Activated naive CD8-positive, alpha-beta T cell treated with anti-CD3 and anti-CD28 coated beads, Interleukin-2, amount 10 ng/mL, durations not matched to agents 7 days and 5 days (primary cell): ENCODE measurements at places on chromosomes 11 and 22.

GRCh38 chr22:16774911-16775500 is 50.2 kb downstream of the XKR3 start:
- DNase-seq: no peak
- H3K4me3 ChIP-seq: peak overlapping the region; percentile 23
- peaks cover 11% of the 10 kb centered on the region for H3K4me1 ChIP-seq
- H3K27ac ChIP-seq: peak overlapping the region; percentile 34
- no peaks in the 10 kb centered on the region for H3K36me3 ChIP-seq
- H3K27me3 ChIP-seq: peaks cover 6% of the 10 kb centered on the region

- no peak for DNase-seq
- peaks cover 2% of the 10 kb centered on the region for H3K36me3 ChIP-seq
- H3K27me3 ChIP-seq: no peaks in the 10 kb centered on the region
- no peaks in the 10 kb centered on the region for H3K4me1 ChIP-seq
These were observed 122.2 kb downstream of the PLEKHA7 start for GRCh38 chr11:16891964-16892363.

GRCh38 chr11:15519124-15519791 is 404.5 kb downstream of the INSC start:
- H3K36me3 ChIP-seq: no peaks in the 10 kb centered on the region
- no peak for DNase-seq
- H3K27me3 ChIP-seq: no peaks in the 10 kb centered on the region
- H3K4me1 ChIP-seq: no peaks in the 10 kb centered on the region
- no peak overlapping the region for H3K27ac ChIP-seq

DNA sequence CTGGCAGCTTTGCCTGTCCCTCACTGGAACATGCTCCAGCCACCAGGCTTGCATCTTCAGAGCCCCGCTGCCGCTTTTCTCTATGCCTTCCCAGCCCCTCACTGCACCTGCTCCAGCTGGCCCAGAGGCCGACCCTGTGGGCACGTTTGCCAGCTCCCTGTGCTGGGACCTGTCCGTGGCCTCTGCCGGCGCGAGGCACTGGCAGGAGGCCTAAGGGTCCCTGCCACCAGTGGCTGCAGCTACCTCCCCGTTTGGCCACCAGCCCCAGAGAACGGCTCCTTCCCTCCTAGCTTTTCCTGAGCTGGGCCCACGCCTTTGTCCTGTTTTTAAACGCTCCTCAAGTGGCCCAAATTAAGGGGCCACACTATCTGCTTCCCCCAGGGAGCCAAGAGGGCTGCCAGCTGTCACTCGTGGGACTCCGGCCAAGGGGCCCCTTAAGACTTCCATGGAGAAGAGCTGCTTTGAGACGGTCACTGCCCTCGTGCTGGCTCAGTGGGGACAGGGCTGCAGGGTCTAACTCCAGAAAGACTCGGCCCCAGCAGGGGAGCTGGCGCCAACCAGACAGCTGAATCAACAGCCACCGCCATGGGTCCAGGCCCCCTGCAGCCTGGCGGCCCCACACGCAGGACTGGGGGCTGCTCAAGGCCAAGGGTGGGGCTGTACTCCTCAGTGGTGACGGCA is 24.6 kb upstream of the WNT7B start:
- no peaks in the 10 kb centered on the region for H3K36me3 ChIP-seq
- no peak overlapping the region for H3K4me3 ChIP-seq
- H3K27ac ChIP-seq: no peak overlapping the region
- H3K27me3 ChIP-seq: peaks cover 2% of the 10 kb centered on the region

DNA sequence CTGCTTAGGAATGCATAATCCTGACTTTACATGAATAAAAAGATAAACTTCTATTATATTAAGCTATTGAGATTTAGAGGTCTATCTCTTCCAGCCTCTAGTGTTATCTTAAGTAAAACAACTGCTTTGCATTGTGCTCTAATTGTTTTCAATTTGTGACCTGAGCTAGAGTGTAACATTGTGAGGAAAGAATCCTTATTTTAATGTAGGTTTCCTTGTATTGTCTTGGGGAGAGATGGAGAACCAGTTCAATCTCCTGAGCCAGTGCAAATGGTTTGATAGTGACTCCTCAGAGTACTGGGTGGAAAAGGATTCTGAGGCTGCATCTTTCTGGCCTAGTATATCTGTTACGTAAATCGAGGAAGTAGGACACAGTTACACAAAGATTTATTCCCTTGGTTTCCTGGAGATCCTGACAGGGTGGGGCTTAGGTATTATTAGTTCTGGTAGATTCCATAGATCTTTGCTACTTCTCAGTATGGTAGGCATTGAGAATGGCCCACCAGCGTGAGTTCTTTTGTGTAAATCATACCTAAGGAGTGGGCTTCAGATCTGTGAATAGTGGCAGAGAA is 683.5 kb upstream of the CCDC179 start:
- no peak overlapping the region for H3K4me3 ChIP-seq
- no peak for DNase-seq
- H3K4me1 ChIP-seq: no peaks in the 10 kb centered on the region
- H3K36me3 ChIP-seq: no peaks in the 10 kb centered on the region
- no peaks in the 10 kb centered on the region for H3K27me3 ChIP-seq

GRCh38 chr22:29205594-29206371 is at the start of gene EMID1:
TSS of gene EMID1 (plus strand) at chr22:29205896. CDS start at chr22:29206039, 143 bp downstream.
- peak; percentile 55 for DNase-seq
- H3K36me3 ChIP-seq: no peaks in the 10 kb centered on the region
- peak within 1 kb of the TSS; percentile 46 for H3K4me3 ChIP-seq
- H3K4me1 ChIP-seq: peaks cover 23% of the 10 kb centered on the region
- no peak within 1 kb of the TSS for H3K27ac ChIP-seq

DNA sequence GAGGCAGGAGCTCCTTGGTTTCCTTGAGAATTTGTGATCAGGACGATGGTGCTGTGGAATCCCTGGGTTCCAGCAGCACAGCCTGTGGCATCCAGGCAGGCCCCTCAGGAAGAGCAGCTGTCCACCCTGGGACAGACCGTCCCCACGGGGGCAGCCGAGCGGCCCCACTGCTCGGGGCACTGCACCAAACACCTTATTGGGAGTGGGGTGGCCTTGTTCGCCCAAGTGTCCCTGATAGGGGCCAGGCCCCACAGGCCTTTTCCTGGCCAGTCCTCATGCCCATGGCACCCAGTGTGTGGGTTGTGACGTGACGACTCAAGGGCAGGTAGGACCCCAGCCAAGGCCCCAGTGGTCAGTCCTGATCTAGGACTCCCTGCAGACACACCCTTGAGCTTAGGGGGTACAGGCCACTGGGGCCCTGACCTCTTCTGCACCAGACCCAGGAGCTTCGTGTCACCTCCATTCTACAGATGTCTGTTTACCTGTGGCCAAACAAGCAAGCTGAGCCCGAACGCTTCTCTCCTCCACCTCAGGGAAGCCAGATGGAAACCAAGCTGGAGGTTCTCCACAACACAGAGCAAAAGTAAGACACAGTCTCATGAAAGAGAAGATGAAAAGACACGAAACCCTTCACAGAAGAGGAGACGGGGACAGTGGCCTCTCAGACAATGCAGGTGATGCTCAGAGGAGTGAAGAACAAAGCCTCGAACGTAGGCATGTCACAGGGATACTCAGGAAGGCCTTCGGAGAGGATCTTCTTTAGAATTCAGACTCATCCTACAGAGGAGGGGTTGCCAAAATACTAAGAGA is 1.6 kb upstream of the BRD1 start:
- DNase-seq: no peak
- H3K27me3 ChIP-seq: no peaks in the 10 kb centered on the region
- peak overlapping the region; percentile 88 for H3K27ac ChIP-seq

DNA sequence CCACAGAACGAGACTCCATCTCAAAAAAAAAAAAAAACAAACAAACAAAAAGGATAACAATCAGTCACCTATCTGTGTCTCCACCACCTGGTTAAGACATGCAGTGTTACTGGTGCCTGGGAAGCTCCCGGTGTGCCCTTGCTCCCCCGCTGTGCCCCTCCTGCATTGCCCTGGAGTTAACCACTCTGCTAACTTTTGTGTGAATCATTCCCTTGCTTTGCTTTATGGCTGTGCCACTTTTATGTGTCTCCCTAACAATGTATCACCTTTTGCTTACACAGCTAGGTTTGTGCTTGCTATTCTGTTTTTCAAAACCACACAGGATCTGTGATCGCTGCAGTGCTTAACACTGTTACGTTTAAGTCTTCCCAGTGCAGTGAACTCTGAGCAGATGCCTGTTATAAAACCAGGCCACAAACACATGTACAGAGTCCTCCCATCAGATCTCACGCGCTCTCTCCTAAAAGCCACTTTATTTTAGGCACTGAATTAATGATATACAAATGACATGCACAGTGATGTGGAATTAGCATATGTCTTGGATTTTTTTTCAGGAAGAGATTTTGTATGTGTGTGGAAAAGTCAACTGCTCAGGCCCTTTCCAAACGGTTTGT is 69.9 kb downstream of the BUD13 start:
- H3K4me3 ChIP-seq: no peak overlapping the region
- H3K4me1 ChIP-seq: no peaks in the 10 kb centered on the region
- no peaks in the 10 kb centered on the region for H3K36me3 ChIP-seq
- H3K27me3 ChIP-seq: peaks cover 20% of the 10 kb centered on the region
- DNase-seq: no peak

DNA sequence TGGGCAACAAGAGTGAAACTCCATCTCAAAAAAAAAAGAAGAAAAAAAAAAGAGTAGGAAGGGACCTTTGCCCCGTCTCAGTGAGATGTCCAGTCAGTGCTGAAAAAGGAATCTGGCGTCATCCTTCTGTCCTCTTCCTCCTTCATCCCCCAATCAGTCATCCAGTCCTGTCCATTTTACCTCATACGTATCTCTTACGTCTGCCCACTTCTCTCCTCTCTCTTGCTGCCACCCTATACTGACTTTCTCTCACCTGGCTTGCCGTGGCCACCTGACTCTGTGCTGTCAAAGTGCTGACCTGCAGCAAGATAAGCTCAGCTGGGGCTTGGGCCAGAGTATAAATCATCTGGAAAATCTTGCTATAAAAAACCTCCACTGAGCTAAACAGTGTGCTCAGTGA is 13.6 kb downstream of the SEPTIN3 start:
- no peak overlapping the region for H3K4me3 ChIP-seq
- no peak overlapping the region for H3K27ac ChIP-seq
- peaks cover 2% of the 10 kb centered on the region for H3K4me1 ChIP-seq
- H3K27me3 ChIP-seq: peaks cover 19% of the 10 kb centered on the region
- DNase-seq: no peak

GRCh38 chr22:42608136-42608822 is 6.4 kb downstream of the POLDIP3 start:
- H3K4me3 ChIP-seq: no peak overlapping the region
- no peak overlapping the region for H3K27ac ChIP-seq
- H3K4me1 ChIP-seq: peaks cover 34% of the 10 kb centered on the region
- H3K27me3 ChIP-seq: no peaks in the 10 kb centered on the region

- no peaks in the 10 kb centered on the region for H3K27me3 ChIP-seq
- H3K4me3 ChIP-seq: peak overlapping the region; percentile 79
- H3K4me1 ChIP-seq: peaks cover 27% of the 10 kb centered on the region
- peak overlapping the region; percentile 79 for H3K27ac ChIP-seq
- H3K36me3 ChIP-seq: no peaks in the 10 kb centered on the region
These were observed 78.7 kb upstream of the PPARA start for GRCh38 chr22:46071451-46072109.

GRCh38 chr22:49124608-49125007 is 703.1 kb downstream of the BRD1 start:
- no peak for DNase-seq
- no peaks in the 10 kb centered on the region for H3K4me1 ChIP-seq
- no peaks in the 10 kb centered on the region for H3K36me3 ChIP-seq
- H3K27ac ChIP-seq: no peak overlapping the region

- H3K36me3 ChIP-seq: no peaks in the 10 kb centered on the region
- H3K4me1 ChIP-seq: peaks cover 14% of the 10 kb centered on the region
- peaks cover 11% of the 10 kb centered on the region for H3K27me3 ChIP-seq
- DNase-seq: no peak
- no peak overlapping the region for H3K27ac ChIP-seq
- H3K4me3 ChIP-seq: no peak overlapping the region
These were observed 23.8 kb downstream of the UPB1 start for GRCh38 chr22:24518771-24519485.

DNA sequence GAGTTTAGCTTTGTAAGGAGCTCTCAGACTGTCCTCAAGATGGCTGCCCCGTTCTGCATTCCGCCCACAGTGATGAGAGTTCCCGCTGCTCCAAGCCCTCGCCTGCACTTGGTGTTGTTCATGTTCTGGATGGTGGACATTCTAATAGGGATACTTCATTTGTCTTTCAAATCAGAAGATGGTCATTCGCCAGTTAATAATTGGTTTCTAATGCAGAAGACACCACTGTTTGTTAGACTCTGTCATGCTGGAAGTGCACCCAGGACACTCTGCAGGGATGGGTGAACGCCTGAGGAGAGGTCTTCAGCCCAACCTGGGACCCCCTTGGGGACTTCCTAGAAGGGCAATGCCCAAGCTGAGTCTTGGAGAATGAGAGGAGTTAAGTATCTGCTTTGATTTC is 836.4 kb downstream of the TBC1D22A start:
- DNase-seq: no peak
- no peak overlapping the region for H3K4me3 ChIP-seq
- peaks cover 2% of the 10 kb centered on the region for H3K27me3 ChIP-seq
- H3K27ac ChIP-seq: no peak overlapping the region
- no peaks in the 10 kb centered on the region for H3K4me1 ChIP-seq
- no peaks in the 10 kb centered on the region for H3K36me3 ChIP-seq

GRCh38 chr11:119791701-119792151 is 62.7 kb upstream of the NECTIN1 start:
- DNase-seq: no peak
- no peak overlapping the region for H3K27ac ChIP-seq
- no peaks in the 10 kb centered on the region for H3K4me1 ChIP-seq
- no peak overlapping the region for H3K4me3 ChIP-seq
- H3K27me3 ChIP-seq: peaks cover 5% of the 10 kb centered on the region

- peaks cover 29% of the 10 kb centered on the region for H3K36me3 ChIP-seq
- H3K27me3 ChIP-seq: no peaks in the 10 kb centered on the region
- peaks cover 4% of the 10 kb centered on the region for H3K4me1 ChIP-seq
- no peak overlapping the region for H3K4me3 ChIP-seq
- no peak for DNase-seq
- no peak overlapping the region for H3K27ac ChIP-seq
These were observed 13.8 kb downstream of the ADA2 start for GRCh38 chr22:17205432-17205831.

GRCh38 chr11:5196731-5197130 is 3.8 kb downstream of the OR51V1 start:
- H3K4me1 ChIP-seq: no peaks in the 10 kb centered on the region
- DNase-seq: no peak
- H3K36me3 ChIP-seq: no peaks in the 10 kb centered on the region

DNA sequence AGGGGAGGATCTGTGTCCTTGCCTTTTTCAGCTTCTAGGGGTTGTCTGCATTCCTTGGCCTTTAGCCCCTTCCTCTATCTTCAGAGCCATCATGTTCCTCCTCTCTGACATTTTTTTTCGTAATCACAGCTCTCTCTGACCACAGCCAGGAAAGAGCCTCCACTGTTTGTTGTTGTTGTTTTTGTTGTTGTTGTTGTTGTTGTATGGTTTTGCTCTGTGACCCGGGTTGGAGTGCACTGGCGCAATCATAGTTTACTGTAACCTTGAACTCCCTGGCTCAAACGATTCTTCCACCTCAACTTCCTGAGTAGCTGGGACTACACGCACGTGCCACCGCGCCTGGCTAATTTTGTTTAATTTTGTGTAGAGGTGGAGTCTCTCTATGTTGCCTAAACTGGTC is 55.3 kb upstream of the KCNQ1OT1 start:
- no peaks in the 10 kb centered on the region for H3K27me3 ChIP-seq
- no peaks in the 10 kb centered on the region for H3K4me1 ChIP-seq
- H3K4me3 ChIP-seq: no peak overlapping the region
- no peak overlapping the region for H3K27ac ChIP-seq
- DNase-seq: no peak
